ENCODE measurements at places on chromosomes 16 and 17.

DNA sequence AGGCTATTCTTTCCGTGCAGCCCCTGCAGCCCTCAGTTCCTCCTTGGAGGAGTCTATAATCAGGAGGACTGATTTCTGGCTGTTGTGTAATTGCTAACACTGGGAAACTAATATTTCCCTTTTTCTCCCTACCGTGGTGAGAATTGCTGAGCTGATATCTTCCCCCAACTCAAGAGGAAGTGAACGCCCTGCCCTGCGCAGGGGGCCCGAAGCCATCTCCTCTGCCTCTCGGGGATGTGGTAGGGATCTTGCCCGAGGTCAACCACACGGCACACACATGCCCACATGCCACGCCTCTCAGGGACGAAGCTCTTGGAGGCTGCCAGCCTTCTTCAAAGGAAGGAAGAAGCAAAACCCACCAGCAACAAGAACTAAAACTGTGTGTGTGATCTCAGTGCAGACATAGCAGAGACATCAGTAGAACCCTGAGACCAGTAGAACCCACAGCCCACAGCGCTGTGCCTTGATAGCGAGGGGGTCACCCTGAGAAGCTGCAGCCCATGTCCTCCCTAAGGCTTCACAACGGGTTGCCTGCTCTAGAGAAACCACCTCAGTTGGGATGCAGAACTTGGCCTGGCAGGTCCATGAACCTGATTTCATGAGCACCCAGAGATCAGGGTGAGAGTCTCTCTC is 8.9 kb upstream of the ULK2 start:
- peak; percentile 85 for DNase-seq

GRCh38 chr17:80762076-80762475 is 217.4 kb downstream of the RPTOR start:
- DNase-seq: no peak

DNA sequence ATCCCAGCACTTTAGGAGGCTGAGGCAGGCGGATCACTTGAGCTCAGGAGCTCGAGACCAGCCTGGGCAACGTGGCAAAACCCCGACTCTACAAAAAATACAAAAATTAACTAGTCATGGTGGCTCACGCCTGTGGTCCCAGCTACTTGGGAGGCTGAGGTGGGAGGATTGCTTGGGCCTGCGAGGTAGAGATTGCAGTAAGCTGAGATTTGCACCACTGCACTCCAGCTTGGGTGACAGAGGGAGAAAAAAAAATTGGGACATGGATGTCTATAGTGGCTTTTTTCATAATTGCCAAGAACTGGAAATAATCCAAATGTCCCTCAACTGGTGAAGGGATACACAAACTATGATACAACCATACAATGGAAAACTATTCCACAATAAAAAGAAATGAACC is 28.6 kb downstream of the OSBPL7 start:
- no peak for DNase-seq

DNA sequence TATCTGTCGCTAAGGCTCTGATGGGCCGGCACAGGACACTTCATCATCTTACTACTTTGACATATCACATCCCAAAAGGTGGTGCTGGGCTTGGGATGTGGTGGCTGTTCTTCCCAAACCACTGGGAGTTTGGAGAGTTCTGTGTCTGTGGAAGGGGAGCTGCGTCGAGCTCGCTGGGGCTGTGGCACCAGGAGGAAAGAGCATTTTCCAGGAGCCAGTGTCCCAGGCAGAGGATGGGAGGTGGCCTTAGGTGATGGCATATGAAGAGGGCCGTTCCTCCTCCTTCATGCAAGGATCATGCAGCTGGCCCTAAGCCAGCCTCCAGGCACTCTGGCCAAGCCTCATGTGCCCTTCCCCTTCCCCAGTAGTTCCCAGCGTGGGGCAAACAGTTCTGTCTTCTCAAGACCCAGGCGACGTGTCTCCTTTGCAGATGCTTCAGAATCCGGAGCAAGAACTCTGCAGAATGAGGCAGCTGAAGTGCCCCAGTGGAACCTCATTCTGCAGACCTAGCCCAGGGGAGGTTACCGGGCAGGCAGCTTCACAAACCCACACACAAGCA is 89.4 kb upstream of the TNRC6C start:
- DNase-seq: no peak

DNA sequence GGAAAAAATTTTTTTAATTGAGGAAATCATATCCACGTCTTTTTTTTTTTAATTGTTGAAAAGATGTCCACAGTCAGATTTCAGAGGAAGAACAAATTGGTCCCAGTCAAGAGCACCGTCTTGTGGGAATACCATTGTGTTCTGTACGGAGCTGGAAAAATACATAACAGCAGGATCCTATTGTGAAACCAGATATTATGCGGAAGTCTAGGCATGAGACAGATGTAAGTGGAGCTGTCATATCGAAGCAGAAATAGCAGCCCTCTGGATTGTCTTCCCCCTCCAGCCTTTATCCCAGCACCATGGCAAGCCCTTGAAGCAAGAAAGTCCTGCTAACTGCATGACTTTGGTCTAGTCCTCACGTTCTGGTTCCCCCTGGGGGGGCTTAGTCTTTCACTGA is 391.6 kb upstream of the ASIC2 start:
- DNase-seq: no peak

DNA sequence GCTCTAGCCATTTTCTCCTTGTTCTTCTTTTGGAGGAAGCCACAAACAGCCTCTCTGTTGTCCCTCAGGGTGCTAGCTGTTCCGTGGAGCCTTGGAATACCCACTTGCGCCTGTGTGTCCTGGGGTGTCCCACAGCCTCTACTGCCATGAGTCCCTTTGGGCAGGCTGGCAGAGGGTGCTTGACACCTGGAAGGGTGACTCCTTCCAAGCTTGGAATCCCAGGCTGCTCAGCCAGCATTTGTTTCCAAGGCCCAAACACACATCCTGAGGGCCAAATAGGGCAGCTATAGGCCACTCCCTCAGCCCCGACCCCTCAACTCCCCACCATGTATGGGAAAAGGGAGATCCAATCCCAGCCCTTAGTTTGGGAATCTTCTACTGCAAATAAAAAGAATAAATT is 14.9 kb downstream of the ZNHIT3 start:
- no peak for DNase-seq

GRCh38 chr16:60645541-60645940 is 1390.7 kb downstream of the CDH8 start:
- DNase-seq: no peak

GRCh38 chr17:78933025-78933958 is 8.1 kb upstream of the TIMP2 start:
- no peak for DNase-seq

DNA sequence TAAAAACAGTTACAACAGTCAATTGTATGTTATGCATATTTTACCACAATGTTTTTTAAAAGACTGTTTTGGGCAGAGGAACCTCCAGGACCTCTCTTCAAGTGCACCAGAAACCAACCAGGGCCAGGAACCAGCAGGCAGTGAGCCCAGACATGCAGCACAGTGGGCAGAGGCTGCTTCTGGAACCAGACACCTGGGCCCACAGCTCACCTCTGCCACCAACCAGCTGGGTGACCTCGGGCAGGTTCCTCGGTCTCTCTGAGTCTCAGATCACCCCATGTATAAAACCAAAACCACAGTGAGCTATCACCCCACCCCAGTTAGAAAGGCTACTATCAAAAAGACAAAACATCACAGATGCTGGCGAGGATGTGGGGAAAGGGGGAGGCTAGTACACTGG is 161.0 kb downstream of the C16orf95 start:
- DNase-seq: no peak

DNA sequence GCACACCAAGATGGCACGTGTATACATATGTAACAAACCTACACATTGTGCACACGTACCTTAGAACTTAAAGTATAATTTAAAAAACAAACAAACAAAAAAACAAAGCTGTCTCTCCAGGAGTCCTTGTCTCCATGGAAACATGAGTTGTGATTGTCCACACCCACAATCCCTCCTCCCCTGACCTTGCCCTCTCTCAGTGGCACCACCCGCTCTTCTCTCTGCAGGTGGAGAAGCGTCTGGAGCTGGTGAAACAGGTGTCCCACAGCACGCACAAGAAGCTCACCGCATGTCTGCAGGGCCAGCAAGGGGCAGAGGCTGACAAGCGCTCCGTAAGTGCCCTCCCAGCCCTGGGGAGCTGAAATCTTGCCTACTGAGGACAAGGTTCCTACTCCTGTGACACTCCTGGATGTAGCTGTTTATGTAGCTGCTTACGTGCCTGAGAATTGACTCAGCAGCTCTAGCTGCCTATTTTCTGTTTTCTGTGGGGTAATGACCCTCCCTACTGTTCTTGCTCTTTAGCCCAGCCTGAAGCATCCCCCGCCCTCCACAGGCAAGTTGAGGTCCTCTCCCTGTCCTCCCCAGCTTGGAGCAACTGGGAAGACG is 107.0 kb downstream of the ARHGAP44 start:
- no peak for DNase-seq

DNA sequence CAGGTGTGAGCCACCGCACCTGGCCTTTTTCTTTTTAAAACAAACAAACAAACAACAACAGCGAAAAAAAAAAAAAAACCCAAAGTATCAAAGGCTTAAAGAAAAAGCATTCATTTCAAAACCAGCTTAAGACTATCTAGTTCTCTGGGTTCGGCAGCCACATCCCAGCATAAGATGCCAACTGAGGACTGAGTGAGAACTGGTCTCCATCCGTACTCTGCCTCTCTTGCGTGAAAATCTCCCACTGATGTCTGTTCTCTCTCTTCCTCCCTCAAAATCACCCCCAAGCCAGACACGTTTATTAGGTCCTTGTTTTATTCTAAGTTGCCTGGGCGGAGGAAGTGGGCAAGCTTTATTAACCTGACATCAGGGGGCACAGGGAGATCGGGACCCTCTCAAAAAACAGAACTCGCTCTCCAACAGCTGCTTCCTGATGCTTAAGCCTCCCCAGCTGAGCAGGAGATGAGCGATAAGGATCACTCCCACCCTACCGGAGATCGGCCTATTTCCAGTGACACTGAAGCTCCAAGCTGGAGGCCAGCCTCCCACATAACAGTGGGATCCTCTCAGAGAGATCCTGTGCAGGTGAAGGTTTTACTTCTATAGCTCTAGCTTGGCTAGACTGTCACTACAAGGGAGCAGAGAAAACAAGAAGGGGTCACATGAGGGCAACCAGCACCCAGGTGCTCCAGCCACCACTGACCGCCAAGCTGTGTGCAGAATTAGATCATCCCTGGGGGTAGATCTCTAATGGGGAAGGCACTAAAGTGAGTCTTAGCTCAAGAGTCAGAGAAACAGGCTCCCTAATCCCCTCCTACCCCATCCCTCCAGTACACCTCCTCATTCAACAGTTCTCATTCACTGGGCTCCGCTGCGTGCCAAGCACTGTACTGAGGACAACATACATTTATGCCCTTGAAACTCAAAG is 13.6 kb downstream of the CDC42EP4 start:
- no peak for DNase-seq

GRCh38 chr17:50052822-50053653 is 2.9 kb upstream of the ITGA3 start:
- no peak for DNase-seq

DNA sequence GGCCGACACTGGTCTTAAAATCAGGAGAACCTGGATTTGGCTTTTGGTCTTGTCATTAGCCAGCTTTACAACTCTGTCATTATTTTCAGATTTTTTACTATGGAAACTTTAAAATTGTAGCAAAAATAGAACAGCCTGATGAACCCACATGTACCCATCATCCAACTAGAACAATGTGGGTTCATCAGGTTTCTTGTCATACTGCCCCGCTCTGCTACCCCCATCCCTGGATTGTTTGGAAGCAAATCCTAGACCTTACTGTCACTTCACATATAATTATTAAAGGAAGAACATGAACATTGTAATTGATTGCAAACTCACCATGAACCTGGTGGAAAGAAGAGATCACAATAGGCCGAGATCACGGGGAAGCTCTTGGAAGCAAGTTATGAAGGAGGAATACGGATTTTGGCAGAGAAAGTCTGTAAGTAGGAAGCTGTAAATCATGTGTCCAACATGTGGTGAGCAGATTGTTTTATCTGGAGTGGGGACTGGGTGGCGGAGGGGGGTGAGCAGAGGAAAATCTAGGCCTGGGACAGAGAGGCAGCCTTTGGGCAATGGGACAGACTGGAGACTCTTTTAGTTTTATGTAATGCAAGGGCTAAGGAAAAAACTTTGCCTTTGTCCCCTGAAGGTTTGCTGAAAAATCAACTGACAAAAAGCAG is 67.0 kb downstream of the PITPNC1 start:
- no peak for DNase-seq
